GOT3 (cell line): ENCODE measurements at places on chromosomes 2 and 18.

GRCh38 chr18:29753379-29753778 is 1289.2 kb downstream of the DSC3 start:
- no peak for DNase-seq

GRCh38 chr2:120612931-120613330 is 122.7 kb upstream of the GLI2 start:
- no peak for DNase-seq

- DNase-seq, result no peak
Measured at GRCh38 chr18:29321561-29321960, 1144.6 kb upstream of the CDH2 start.

GRCh38 chr2:70936165-70936978 is 672 bp downstream of the ATP6V1B1 start:
- DNase-seq, result no peak

DNA sequence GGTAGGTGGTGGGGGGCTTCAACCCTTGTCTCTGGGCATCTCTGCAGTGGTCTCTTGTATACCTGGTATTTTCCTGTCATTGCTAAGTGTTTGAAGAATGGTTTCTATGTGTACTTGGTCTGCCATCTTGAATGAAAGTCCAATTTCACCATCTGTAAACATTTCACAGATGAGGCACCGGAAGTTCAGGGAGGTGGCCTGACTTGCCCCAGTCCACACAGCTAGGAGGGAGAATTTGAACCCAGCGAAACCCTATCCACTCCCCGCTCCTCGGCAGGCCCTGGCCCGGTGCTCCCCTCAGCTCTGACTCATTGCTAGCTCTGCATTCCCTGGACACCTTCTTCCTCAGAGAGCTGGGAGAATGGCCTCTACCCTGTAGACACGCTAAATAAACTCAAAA is 30.5 kb downstream of the ZAP70 start:
- no peak for DNase-seq

GRCh38 chr2:67660871-67661270 is 263.7 kb downstream of the ETAA1 start:
- no peak for DNase-seq

DNA sequence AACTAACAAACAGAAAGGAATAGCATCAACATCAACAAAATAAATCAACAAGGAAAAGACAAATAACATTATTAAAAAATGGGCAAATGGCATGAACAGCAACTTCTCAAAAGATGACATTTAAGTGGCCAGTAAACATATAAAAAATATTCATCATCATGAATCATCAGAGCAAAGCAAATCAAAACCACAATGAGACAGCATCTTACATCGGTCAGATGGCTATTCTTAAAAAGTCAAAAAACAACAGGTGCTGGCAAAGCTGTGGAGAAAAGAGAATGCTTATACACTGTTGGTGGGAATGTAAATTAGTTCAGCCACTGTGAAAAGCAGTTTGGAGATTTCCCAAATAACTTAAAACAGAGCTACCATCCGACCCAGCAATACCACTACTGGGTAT is 327.1 kb downstream of the CMPK2 start:
- DNase-seq, result no peak

DNA sequence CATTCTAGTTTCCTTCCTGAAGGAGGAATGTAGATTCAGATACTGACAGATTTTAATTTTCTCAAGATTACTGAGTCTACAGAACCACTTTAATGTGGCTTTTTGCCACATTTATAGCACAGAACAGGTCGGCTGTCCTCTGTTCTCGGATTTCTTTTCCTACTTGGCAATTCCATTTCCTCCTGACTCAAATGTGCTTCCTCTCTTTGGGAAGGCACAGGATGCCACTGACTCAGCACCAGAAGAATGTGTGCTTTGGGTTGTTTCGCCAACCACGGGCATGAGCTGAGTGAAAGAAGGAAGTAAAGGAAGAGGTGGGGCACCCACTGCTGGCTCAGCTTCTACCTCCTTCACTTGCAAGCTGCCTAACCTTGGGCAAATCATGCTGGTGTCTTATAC is 970.6 kb upstream of the ACVR2A start:
- DNase-seq, result no peak

- no peak for DNase-seq
Measured at GRCh38 chr18:9735879-9736278, 27.8 kb downstream of the RAB31 start.

DNA sequence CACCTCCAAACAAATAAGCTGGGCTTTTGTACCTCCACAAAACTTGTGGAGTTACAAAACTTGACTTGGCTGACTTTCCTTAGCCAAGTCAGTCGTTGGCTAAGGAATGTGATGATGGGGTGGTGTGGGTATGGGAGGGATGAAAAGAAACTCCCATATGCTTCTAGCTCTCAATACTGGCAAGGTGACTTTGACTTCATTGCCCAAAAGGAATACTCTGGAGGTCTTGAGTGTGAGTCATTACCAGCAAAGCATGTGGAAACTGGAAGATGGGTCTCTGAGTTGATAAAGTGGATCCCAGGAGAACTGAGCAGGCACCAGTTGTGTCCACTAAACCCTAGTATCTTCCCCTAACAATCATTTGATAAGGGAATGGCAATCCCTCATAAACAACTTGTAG is 226.7 kb downstream of the GULP1 start:
- no peak for DNase-seq

- no peak for DNase-seq
Measured at GRCh38 chr2:232876978-232877441, 6.9 kb downstream of the SNORC start.
